CD4-positive, alpha-beta T cell treated with Interleukin-4 for 1 hour (primary cell): ENCODE measurements at places on chromosomes 7 and 10.

- DNase-seq: no peak
Measured at GRCh38 chr7:155401231-155401630, 56.7 kb upstream of the EN2 start.

- no peak for DNase-seq
Measured at GRCh38 chr10:70596860-70597809, 5.4 kb downstream of the PRF1 start.

DNA sequence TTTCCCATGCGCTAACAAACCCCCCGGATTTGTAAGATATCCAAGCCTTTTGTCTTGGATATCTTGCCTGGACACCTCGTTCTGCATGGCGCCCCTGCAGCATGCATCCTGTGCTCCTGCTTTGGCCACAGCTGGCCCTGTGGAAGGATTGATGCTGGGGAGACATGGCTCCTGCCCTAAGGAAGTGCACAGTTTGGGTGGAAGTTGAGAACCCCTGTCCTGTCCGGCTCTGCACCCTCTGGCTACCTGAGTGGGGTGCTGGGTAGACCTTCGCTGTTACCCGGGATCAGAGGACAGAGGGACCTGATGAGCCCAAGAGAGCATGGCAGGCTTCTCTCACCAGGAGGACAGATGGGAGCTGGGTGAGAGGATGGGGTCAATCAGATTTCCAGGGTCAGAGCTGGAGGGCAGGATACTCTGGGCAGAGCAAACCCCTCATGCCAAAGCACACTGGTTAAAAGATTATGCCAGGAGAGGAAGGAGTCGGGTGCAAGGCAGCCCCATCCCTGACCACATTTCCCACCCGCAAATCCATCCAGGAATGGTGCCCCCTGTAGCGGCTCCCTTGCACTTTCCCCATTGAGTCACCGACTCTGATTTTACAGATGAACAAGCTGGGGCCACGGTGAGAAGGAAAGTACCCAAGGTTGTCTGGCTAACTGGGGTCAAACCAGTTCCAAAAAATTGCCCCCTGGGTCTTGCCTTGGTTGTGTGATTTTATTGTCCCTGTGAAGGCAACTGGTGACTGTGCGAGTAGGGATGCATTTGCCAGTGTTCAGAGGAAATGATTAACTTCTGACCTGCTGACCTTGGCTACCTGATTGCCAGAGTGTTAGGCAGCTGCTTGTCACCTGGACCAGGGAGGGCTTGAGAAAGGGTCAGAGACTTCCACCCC lies 290.1 kb upstream of the ZMIZ1 start:
- no peak for DNase-seq

DNA sequence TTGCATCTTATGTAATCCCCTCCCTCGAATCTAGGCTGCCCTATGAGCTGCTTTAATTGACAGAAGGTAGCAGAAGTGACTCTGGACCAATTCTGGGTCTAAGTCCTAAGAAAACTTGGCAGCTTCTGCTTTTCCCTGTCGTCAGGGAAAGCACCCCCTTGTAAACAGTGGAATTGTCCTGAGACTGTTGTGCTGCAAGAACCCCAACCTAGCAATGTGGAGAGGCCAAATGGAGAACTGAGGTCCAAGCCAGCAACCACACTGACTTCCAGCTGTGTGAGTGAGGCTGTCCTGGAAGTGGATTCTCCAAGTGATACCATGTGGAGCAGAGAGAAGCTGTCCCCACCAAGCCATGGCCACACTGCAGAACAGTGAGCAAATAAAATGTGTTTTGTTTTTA lies 75.5 kb downstream of the ARHGAP22 start:
- DNase-seq: no peak

- DNase-seq: peak; percentile 87
Measured at GRCh38 chr10:119131512-119132240, 27.8 kb downstream of the DENND10 start.

DNA sequence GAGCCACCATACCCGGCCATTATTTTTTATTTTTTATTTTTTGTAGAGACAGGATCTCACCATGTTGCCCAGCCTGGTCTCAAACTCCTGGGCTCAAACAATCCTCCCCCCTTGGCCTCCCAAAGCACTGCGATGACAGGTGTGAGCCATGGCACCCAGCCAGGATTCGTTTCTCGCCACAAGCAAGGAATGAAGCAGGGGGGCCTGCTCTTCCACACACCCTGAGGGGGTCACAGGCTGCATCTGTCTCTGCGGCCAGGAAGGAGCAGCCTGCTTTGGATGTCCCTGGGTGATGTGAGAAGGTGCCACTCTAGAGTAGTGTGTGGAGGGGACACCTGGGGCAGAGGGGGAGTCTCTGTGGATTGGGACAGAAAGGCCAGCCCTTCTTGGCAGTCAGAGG lies 61.3 kb upstream of the TNRC18 start:
- DNase-seq: no peak

GRCh38 chr7:38520741-38521140 lies 110.4 kb downstream of the AMPH start:
- DNase-seq: no peak

DNA sequence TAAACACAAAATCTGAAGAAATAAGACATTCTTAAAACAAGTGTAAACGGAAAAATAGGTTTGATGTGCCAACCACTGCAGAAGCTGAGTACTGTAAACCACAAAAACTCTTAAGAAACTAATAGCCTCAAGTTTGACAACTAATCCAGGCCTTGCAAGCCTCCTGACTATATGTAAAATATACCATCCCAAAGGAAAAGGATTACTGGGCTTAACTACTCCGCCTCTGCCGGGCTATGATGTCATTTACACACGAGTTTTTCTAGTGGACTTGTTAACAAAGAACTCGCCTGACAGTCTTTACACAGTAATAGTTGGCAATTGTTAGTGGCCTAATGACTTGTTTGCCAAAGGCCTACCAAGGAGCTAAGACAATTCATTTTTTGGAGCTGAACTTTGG lies 2.1 kb downstream of the KIF5B start:
- no peak for DNase-seq

- DNase-seq: no peak
Measured at GRCh38 chr10:26681076-26681475, 16.4 kb upstream of the PDSS1 start.

GRCh38 chr10:201328-201771 lies 66.1 kb downstream of the ZMYND11 start:
- DNase-seq: no peak

DNA sequence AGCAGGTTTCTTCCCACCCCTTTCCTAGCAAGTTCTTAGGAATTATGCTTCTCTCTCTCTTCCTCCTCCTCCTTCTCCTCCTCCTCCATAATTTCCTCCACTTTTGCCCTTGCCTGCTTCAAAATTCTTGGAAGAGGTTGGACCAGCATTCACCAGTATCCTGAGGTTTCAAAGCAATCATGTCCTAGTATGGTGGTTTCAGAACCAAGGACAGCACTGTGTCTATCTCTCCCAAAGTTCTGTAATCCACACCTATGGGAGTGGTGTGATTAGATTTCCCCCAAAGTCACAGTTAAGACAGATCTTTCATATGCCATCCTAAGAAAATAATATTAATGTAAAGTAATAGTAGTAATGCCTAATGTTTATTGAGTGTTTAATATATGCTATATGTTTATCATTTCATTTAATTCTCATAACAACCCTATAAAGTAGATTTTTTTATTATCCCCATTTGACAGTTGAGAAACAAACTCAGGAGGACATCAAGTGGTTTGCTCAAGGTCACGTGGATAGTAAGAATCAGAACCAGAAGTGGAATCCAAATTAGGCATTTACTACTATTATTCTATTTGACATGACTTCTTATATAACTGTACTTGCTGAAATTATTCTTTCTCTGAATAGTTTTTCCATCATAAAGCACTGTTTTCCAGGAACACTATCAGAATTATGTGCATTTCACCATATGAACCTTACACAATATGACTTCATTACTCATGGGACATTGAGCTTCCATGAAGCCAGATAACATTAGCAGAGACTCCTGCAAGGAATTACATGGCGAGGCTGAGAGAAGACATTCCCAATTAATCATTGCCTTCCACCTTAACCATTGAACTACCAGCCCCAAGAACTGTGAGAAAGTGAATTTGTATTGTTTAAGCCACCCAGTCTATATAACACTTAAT lies 91.4 kb downstream of the IPMK start:
- DNase-seq: no peak

GRCh38 chr10:3333426-3333825 lies 160.8 kb upstream of the PITRM1 start:
- DNase-seq: no peak

DNA sequence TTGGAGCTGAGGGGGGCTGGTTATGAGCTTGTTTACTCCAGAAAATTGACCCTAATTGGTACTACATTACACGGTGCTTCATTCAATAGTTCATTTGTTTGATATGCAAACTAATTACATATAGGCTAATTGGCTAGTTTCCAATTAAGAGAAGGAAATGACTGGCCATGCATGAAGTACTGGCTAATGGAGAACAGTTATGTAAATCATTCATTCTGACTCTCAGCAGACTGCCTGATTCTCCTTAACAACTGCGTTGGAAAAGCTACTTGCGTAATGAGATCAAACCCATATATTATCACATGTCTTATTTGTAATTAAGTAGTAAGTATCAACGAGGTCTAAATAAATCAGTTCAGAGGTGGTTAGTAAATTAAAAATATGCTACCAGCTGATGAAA lies 81.8 kb upstream of the CTTNBP2 start:
- DNase-seq: no peak

DNA sequence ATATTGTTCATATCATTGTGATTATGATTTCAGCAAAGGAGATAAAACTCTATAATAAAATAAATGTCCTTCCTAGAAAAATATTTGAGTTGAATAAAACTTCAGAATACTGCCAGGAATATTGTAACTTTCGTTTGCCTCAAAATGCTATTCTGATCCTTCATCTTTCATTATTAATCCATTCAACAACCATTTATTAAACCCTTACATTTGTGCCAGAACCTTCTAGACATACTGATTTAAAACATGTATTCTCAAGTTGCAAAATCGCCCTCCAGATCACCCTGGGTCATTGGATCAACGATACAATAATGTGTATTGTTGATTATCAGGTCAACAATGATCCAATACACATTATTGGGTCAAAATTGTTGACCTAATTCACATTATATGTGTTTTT lies 759.8 kb downstream of the CNTNAP2 start:
- no peak for DNase-seq

DNA sequence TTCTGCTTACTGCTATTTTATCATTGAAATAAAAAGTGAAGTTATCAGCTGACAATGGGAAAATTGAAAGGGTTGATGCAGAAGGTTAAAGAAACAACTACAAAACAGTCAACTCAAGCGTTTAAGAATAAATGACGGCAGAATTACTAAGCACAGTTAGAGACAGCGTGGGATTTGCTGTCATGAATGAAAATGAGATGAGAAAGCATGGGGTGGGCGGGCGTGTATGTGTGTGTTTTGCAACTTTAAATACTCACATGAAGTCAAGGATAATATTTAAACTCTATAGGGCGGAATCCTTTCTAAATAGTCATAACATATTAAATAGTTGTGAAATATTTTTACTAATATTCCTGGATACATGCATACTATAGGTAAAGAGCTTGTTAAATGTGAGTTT lies 450.8 kb downstream of the ETV1 start:
- no peak for DNase-seq

GRCh38 chr7:131604841-131605279 lies 48.4 kb upstream of the PODXL start:
- no peak for DNase-seq

- no peak for DNase-seq
Measured at GRCh38 chr10:15726042-15726441, 6.3 kb upstream of the ITGA8 start.

GRCh38 chr7:34849986-34850385 lies 187.3 kb downstream of the DPY19L1 start:
- DNase-seq: no peak

GRCh38 chr7:4188651-4189050 lies 493.4 kb upstream of the FOXK1 start:
- DNase-seq: no peak

- no peak for DNase-seq
Measured at GRCh38 chr7:41130561-41131236, 572.2 kb downstream of the INHBA start.

- no peak for DNase-seq
Measured at GRCh38 chr7:34190299-34190698, 285.0 kb downstream of the BMPER start.

DNA sequence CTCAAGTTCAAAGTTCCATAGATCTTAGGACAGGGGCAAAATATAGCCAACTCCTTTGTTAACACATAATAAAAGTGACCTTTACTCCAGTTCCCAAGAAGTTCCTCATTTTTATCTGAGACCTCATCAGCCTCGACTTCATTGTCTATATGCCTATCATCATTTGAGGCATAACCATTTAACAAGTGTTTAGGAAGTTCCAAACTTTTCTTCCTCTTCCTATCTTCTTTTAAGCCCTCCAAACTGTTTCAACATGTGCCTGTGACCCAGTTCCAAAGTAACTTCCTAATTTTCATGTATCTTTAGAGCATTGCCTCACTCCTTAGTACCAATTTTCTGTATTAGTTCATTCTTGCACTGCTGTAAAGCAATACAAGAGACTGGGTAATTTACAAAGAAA lies 569.1 kb downstream of the ANKRD7 start:
- DNase-seq: no peak

- no peak for DNase-seq
Measured at GRCh38 chr10:24678757-24679156, 44.9 kb downstream of the ARHGAP21 start.

DNA sequence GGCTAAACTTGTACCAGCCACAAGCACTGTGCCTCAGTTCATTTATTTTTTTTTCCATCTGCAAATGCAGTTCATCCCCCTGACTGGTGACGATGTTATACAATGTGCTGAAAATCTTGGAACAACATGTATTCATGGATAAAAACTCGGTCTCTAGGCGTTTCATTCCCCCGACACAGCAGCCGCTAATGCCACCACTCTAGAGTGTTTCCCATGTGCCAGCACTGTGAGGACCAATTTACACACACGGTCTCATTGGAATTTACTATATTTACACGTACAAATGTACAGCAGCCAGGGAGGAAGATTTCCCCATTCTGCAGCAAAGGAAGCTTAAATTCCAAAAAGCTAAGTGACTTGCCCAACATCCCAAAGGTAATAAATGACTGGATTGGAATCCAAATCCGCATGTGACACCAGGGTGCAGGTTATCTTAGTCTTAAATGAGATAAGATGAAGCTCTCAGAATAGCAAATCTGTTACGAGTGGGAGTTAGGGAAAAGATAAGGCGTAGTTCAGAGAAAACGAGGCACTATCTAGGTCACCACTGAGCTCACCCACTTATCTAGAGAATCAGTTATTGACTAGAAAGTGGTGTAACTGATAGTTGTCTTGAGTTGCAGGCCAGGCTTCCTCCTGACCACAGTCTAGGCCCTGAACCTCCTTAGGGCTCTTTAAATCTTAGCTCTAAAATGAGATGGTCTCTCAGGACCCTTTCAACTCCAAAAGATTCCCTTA lies 36.7 kb downstream of the FAM107B start:
- no peak for DNase-seq
